ENCODE measurements at places on chromosomes 16 and 17.
A peak's percentile ranks its signal among the peaks of the same experiment; 100 is the strongest.

- no peak for DNase-seq
Observed at GRCh38 chr17:39555368-39555767, 52.4 kb downstream of the NEUROD2 start.

DNA sequence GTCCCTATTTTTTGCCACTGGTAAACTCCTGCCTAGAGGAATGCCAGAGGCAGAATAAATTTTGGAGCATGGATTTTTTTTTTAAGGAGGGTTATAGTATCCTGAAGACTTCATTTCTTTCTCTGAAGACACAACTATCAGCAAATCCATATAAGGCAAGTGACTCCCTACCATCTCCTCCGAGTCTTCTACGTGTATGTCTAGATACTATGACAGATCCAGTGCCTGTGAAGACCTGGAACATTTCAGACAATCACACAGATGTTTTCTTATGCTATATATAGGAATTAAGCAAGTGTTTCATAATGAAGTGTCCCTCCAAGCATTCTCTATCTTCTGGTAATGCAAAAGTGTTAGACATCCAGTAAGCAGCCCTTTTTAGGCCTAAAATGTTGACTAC, 255.5 kb upstream of the TBX2 start:
- no peak for DNase-seq

- peak; percentile 21 for DNase-seq
Observed at GRCh38 chr16:2178321-2179106, 17.9 kb downstream of the CASKIN1 start.

DNA sequence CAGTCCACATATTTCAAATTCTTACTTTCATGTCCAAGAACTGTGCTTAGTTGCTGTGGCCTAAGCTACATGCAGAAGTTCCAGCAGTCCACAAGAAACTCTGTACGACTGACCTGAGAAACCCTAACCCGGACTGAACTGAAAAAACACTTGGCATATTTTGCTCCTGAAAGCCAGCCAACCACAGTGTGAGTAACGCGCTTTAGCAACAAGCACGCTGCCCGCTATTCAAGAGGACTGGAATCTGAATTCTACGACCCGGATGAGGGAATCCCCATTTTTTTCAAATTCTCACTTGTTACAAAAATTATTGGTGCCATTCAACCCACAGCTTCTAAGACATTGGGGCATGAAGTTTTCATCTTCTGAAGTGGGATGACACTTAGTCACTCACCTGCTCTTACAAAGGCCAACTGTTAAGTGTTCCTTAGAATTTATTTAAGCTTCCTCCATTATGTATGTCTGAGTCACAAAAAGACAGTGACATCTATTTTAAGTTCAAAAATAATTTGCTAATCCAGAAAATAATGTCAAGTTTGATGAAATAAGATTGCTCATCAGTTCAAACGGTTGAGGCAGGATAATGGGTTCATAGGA, 78.7 kb downstream of the CDYL2 start:
- DNase-seq, result no peak
